ENCODE measurements at places on chromosomes 2 and 18.

GRCh38 chr18:55034742-55035141 lies 75.5 kb upstream of the CCDC68 start:
- DNase-seq: no peak

GRCh38 chr2:28681606-28682005 lies 70.0 kb upstream of the PPP1CB start:
- no peak for DNase-seq

DNA sequence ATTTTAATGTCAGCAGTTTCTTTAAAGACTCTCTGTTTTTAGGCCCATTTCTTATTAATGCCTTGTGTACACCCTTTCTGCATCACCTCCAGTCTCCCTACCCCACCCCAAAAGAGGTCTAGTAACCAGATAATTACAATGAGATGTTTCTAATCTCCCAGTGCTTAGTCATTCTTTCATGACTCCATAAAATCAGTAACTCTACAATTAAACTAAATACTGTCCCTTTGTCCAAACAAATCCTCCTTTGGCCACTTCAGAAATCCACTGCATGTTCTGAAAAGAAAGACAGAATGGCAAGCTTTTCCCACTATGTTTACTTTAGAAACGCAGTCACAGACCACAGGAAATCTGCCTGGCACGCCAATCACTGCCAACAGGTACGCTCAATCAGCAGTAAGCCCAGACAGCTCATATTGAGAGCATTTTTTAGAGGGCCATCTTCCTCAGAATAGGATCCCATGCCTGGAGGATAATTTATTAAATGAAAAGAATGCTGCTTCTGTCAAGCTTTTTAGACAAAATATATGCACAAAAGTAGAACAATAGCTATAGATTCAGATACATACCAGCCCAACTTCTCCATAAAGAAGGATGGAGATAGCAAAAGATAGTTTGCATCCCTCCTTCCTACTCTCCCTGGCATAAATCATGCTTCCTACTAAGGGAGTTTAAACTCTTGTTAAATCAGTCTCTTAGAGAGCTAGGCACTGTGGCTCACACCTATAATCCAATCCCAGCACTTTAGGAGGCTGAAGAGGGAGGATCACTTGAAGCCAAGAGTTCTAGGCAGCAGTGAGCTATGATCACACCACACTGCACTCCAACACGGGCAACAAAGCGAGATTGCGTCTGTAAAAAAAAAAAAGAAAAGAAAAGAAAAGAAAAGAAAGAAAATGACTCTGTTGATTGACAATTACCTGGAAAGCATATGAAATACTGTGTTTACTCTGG lies 14.6 kb downstream of the CLASP1 start:
- DNase-seq: no peak

- no peak for DNase-seq
Observed at GRCh38 chr18:60200558-60200957, 172.0 kb downstream of the MC4R start.

GRCh38 chr2:152336119-152336853 lies 1.3 kb downstream of the FMNL2 start:
- DNase-seq: no peak

DNA sequence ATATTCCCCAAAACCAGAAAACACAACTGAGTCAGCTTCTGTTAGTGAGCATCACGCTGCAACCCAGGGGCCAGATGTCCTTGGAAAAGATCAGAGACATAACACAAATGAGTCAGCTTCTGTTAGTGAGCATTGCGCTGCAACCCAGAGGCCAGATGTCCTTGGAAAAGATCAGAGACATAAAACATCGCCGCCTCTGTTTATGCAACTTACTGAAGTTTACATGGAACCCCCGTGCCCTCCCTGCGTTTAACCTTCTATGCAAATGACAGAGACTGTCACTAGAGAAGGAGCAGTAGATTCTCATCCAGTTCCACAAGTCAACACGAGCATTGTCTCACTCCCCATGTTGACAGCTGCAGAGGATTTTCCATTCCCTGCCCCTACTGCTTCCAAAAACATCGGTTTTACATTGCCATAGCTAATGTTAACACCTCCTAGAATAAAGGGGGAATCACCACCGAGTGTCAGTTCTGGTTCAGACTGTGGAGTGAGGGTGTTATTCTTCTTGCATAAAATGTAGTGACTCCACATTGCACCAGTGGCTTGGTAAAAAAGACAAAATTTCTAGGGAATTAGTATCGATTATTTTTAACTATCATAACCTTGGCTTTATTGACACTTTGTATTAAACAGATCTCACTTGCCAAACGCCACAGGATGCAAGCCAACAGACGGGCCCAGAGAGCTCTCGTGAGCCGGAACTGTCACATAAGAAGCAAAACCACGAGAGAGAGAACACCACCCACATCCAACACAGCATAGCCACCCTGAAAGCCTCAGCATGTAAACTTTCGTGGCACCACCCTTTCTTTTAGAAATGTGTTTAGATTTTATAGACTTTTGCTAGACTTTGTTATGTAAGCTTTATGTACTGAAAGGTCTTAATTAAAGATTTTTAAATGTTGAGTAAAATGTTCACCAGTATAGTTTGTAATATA lies 87.7 kb downstream of the SH3YL1 start:
- no peak for DNase-seq

DNA sequence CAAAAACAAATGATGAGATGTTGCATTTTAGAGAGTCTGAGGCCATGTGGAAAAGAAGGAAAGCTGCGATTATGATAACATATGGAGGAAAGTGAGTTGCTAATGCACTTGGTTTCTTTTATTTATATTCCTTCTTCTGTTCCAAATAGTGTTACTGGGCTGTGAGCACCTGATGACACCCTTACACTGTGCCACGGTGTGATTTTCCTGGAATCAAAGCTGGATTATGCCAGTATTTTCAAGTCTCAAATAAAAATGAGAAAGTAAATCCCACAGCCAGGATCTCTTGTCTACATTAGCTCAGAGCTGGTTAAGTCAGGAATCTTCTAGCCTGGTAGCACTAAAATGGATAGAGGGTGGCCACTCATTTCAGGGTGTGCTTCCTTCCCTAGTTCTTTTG lies 670.8 kb downstream of the TDRD15 start:
- DNase-seq: no peak

GRCh38 chr18:63906056-63906455 lies 1.7 kb upstream of the SERPINB10 start:
- no peak for DNase-seq

- DNase-seq: no peak
Observed at GRCh38 chr18:27750014-27750413, 426.9 kb downstream of the CDH2 start.

GRCh38 chr2:106566050-106566449 lies 78.9 kb downstream of the CD8B2 start:
- no peak for DNase-seq

DNA sequence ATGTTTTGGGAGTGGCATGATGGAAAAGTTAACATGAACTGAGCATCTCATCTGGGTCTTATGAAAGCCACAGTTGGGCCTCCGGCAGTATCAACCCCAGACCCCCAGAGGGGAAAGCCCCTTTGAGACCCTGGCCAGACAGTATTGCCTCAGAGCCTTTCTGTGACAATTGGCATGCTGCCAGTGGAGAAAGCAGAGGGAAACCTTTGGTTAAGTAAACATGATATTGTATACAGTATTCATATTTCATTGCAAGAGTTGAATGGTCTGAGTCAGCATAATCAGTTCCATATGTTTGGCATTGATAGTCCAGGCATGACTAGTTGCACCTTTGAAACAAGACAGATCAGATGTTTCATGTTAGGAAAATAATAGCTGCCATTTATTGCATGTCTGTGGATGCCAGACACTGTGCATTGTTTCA lies 20.0 kb downstream of the MERTK start:
- DNase-seq: no peak

GRCh38 chr2:43225093-43225787 lies 1.2 kb downstream of the ZFP36L2 start:
- DNase-seq: peak; percentile 62

DNA sequence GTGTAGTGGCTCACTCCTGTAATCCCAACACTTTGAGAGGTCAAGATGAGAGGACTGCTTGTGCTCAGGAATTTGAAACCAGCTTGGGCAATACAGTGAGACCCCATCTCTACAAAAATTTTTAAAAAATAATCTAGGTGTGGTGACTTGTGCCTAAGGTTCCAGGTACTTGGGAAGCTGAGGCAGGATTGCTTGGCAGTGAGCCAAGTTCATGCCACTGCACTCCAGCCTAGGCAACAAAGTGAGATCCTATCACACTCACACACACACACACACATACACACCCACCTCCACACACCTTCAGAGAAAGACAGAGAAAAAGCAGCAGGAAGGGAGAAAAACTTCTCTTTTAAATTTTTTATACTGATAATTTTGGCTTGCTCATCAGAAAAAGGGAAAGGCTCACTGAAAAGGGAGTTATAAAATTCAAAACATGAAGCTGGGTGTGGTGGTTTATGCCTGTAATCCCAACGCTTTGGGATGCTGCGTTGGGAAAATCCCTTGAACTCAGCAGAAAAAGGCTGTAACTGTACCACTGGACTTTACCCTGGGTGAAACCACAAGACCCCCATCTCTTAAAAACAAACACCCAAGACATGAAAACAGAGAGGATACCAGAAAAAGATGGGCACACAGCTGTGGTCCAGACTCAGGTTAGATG lies 25.7 kb downstream of the FAM168B start:
- DNase-seq: no peak

- DNase-seq: no peak
Observed at GRCh38 chr2:235024191-235024860, 72.5 kb downstream of the SH3BP4 start.

DNA sequence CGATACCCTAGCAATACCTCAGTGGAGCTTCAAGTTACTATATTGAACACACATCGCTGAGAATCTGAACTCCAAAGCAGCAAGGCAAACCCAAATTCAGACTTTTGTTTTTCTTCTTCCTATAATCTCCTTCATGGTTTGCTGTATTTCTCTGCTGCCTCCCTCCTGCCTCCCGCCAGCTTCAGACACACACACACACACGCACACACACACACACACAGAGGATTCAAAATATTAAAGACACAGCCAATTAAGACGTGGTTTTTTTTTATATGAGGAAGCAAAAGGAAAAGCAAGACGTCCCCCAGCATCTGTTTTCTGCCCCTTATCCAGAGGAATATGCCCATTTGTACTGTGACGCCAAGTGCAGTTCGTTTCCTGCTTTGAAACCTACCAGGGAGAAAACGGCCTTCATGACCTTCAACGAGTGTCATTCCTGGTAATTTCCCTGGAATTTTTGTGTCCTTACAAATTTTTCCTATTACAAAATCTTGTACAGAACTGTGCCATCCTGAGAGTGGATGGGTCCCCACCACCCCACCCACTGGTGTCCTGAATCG lies 547.9 kb upstream of the ID2 start:
- DNase-seq: no peak

DNA sequence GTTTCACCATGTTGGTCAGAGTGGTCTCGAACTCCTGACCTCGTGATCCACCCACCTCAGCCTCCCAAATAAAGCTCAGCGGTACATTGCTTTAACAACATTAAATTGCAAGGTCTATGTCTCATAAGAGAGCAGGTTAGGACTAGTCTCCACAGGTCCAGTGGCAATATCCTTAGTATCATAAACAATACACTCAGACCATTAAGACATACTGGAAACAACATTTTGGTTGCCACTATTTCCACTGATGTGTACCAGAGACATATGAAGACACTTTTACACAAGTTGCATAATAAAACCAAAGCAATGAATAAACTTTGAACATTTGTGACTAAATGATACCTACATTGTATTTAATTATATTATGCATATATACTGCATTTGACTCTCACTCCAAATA lies 1130.0 kb downstream of the TSN start:
- no peak for DNase-seq

- DNase-seq: no peak
Observed at GRCh38 chr18:6150430-6150829, 255.1 kb upstream of the TMEM200C start.

DNA sequence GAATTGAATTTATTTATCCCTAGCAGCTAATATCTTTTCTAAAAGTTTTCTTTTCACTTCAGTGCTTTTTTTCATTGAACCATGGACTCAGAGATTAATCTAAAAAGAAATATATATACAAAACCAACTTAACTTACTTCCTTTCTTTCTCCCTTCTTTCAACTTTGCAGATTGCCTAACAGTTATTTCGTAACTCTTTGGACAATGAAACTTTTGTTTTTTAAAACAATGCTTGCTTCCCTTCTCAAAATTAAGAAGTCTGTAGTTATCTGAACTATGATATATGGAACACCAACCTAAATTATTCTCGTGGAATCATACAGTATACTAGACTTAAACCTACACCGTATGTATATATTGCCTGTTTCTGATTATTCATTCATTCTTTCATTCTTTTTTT lies 62.9 kb downstream of the MIB1 start:
- peak; percentile 66 for DNase-seq

DNA sequence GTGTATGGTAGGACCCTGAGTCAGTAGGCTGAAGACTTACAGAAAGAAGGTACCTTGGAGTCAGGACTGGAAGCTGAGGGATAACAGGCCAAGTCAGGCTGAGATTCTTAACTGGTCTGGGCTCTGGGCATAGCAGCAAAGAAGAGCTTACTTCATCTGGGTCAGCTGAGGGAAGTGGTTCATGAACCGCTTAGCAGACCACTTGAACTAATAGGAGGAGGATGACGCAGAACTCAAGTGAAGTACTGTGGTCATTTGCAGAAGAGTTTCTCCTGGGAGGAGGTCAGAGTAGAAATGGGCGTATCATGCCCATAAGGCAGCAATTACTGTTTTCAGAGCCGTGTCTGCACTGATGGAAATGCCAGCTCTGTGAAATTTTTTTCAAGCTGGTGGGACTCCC lies 164.5 kb downstream of the LCLAT1 start:
- DNase-seq: peak; percentile 77

- DNase-seq: peak; percentile 6
Observed at GRCh38 chr18:3097082-3097481, 84.1 kb upstream of the LPIN2 start.

GRCh38 chr2:17667898-17668297 lies 85.7 kb downstream of the SMC6 start:
- no peak for DNase-seq

- no peak for DNase-seq
Observed at GRCh38 chr2:143954186-143954585, 565.7 kb downstream of the ZEB2 start.

DNA sequence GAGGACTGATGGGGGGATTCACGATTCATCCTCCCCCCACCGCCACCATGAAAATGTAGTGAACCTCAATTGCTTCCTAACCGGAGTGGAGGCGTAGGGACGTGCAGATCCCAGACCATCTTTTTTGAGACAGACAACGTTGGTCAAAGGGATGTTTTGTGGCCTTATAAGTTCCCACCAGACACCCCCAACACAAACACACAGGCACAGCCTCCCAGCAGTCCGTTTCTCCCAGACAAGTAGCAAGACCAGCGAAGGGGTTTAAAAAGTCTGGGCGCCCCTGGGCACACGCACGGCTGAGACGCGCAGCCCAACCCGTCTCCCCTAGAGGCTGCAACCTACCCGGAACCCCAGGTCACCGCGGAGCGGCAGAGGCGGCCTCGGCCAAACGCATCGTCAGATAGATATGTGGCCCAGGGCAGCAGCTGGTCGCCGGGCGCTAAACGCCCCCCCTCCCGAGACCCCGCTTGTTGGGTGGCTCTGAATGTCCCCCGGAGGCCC lies 1.3 kb downstream of the GBX2 start:
- DNase-seq: no peak

Data from MV-4-11 (cell line).